ENCODE measurements at places on chromosomes 4 and X.

DNA sequence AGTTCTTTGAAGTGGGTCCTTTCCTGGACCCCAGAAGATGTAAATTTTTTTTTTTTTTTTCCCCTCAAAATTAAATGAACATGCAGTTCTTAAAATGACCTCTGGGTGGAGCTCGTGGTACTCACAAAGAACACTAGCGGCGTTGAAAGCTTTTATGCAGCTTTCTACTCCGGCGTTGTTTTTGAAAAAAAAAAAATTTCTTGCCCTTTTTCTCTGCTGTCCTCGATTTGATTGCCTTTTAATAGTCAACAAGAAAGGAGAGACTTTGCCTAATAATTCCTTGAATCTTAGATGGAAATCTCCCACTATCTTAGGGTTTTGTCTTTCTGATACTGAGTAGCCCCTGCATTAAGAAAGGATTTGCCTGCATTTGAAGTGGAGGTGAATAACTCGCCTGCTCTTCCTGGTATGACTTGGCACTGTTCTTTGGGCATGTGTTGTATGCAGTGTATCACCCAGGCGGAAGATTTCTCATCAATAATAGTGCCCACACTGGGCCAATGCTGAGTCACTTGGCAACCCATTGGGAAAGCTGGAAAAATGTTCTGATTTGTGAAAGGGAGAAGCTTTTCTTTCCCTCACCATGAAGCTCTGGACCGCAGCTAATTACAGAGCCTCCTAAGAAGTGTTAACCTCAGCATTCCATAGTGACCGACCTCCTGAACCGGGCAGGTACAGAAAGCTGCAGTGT is 104.0 kb downstream of the PHEX start:
- peak; percentile 78 for DNase-seq

DNA sequence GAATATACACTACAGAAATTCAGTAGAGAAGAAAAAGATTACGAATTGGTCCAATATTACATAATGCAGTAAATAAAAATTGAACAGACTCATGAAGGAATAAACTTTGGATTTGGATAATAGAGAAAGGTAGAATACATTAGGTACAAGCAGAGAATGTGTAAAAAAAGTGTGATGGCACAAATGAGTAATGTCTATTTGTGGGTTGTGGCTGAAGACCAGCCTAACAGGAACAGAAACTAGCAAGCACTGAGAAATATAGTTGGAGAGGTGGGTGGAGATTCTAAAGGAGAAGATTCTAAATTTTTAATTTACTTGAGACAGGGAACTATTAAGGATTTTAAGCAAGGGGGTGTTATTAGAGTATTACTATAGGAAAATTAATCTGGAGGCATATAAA is 15.2 kb upstream of the CLOCK start:
- no peak for DNase-seq

DNA sequence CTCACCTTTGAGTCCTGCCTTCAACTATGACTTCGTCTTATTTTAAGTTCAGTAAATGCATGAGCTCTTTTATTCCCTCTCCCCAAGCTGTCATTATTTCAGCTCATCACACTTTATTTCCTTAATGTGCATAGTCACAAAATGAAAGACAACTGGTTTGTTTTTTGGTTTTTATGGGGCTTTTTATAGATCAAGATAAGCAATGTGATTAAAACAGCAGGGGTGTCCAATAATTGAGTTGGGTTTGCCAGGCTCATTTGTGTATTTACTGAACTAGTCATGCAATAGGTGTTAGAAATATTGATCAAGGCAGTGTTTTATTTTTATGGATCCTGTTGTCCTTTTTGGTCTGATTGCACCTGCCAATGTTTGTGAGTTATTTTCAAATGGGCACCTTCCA is 102.2 kb downstream of the FRMPD4 start:
- DNase-seq, result no peak

- no peak for DNase-seq
Measured at GRCh38 chr4:180280726-180281297, 1962.4 kb upstream of the TENM3 start.

- DNase-seq, result no peak
Measured at GRCh38 chrX:69153060-69153730, 12.1 kb downstream of the PJA1 start.

DNA sequence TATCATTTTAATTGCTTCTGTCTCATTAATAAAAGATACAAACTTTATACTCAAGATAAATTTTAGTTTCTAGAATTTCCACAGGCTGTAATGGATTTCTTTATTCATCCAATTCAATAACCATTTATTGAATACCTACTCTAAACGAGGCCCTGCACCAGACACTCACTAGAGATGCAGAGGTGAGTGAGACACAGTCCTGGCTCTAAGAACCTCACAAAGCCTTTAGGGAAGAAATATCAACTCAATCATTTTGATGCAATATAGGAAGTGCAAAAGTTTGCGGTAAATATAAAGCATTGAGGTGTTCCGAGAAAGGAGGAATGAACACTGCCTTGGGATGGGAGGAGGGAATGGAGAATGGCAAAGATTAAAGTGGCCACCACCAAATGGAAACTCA is 81.6 kb upstream of the SH3RF1 start:
- DNase-seq, result no peak

DNA sequence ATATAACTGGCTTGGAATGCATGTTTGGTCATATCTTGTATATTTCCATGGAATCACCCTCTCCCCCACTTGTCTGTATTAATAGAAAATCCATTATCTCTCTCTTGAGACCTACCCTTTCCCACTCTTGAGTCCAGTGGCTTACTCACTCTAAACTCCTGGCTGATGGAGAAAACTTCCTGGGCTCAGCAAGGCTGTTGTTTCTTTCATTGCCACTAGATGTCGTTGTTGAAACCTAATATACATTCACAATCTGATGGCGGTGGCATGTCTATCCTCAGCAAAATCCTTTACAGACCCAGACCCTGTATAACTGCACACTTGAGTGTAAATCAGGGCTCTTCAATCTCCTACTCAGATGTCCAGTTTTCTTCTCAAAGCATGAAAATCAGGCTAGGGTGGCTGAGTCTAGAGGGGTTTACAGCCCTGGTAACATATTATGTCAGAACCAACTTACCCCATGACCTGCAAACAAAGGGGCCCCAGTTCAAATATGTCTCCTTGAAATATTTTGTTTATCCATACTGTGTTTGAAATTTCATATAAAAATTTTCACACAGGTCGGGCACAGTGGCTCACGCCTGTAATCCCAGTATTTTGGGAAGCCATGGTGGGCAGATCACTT is 70.0 kb upstream of the FAM241A start:
- DNase-seq, result peak; percentile 69

- no peak for DNase-seq
Measured at GRCh38 chr4:14431155-14432134, 570.8 kb upstream of the CPEB2 start.

DNA sequence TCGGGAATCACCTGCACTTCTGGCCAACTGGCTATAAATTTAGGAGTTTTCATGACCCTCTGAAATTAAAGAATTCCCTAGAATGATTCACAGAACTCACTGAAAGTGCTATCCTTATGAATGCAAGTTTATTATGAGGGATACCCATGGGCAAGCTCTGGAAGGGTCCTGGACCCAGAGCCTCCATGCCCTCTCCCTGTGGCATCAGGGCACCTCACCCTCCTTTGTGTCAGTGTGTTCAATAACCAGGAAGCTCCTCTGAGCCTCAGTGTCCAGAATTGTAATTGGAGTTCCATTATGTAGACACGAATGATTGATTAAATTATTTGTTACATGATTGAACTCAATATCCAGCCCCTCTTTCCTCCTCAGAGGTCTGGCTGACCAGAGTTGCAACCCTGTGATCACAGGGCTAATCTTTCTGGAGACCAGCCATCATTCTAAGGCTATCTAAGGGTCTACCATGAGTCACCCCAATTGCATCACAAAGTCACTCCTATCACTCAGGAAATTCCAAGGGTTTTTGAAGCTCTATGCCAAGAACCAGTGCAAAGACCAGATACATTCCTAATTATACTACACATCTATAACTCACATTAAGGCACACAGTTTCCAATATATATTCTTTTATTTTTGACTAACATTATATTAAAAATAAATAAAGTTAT is 8.9 kb downstream of the ANXA3 start:
- no peak for DNase-seq

GRCh38 chrX:13164611-13165010 is 120.2 kb upstream of the FAM9C start:
- DNase-seq, result no peak

DNA sequence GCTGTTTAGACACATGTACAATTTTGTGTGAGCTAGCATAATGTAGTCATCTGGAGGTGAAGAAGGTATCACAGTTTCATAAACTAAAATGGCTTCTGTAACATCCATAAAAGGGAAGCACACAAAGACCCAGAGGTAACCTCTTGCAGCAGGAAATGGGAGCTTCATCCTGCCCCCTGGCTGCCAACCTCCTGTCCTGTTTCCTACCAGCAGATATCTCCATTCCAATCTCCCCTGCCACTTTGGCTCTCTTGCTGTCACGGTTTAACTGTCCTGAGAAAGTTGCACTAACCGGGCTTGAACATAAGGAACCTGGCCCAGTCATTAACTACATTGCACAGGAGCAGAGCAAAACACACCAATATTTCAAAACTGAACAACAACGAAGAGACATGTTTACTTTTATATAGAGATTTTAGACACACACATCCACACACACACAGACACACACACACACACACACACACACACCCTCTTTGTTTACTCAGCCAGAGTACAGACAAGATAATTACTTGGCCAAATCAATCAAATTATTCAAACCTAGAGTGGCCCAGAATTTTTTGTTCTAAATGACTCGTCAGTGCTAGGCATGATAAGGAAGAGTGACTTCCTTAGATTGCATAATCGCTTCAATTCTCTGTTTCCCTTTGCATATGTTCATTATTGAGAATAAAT is 24.2 kb downstream of the MID2 start:
- DNase-seq, result no peak

- DNase-seq, result no peak
Measured at GRCh38 chrX:37722595-37722994, 37.0 kb downstream of the XK start.

DNA sequence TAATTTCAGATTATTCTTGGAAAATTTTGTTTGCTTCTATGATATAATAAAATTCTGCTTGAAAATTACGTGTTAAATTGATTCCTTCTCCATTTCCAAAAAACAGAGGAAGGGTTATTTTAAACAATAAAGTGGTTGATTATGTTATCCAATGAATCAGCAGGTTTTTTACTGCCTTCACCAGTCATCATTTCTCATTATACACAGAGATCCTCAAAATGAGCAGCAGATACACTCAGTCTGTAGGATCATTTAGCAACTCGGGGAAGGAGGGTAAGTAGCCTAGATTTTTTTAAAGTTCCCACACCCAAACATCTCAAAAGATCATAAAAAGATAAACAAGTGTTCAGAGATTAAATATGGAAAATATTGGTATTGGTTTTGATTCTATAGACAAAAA is 6.8 kb upstream of the TMEM144 start:
- no peak for DNase-seq

- no peak for DNase-seq
Measured at GRCh38 chrX:41382714-41383645, 49.0 kb downstream of the DDX3X start.

- DNase-seq, result no peak
Measured at GRCh38 chrX:127558811-127559210, 493.4 kb downstream of the ACTRT1 start.

GRCh38 chr4:123452616-123453015 is 56.0 kb downstream of the SPRY1 start:
- no peak for DNase-seq

- DNase-seq, result no peak
Measured at GRCh38 chr4:125986307-125986706, 671.6 kb downstream of the FAT4 start.

DNA sequence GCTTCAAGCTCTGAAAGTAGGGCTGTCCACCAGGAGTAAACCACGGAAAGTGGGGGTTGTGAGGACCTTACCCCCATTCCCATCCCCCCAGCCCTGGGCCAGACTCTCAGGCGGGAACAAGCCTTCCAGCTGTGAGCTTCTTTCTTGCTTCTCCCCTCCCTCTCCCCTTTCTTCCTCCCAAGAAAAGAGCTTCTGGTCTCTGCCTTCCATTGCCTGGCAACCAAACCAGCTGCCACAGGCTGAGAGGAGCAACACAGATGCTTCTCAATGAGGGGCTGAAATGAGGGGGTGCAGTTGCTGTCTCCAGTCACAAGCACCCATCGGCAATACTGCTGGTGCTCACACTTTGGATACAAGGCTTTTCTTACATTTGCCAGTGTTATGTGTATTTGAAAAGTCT is 72.5 kb downstream of the SLC16A2 start:
- no peak for DNase-seq

DNA sequence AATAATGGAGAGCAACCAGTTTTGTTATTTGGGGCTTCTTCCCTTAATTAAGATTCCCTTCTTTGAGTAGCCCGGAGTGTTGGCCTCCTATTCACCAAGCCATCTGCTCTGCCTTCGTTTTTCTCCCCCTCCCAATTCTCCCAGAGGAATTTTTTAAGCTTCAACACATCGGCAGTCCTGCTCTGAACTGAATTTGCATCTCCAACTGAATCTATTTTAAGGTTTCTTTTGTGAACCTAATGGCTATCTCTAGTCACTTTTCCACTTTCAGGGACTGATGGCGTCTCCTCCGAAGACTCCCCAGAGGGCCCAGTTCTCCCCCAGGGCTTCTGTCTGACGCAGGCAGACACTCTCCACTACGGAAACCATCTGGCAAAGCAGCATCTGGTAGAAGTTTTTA is 280.2 kb downstream of the ADGRA3 start:
- no peak for DNase-seq

DNA sequence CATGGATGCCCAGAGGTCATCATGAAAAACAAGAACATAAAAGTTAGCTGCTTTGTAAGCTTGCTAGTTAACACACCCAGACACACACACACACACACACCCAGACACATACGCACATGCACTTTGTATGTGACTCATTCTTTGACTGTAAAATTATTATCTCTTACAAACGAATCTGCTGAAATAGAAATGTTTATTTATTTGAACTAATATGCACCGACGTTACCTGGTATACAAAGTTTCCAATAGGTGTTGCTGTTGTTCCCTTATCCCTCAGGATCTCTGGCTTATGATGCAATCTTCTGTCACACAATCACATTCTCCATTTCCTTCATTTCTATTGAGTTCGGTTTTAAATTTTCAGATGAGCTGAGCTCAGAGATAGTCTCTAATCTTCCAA is 209.3 kb downstream of the PTTG2 start:
- no peak for DNase-seq

- DNase-seq, result no peak
Measured at GRCh38 chrX:53616946-53617345, 69.6 kb downstream of the HUWE1 start.

- DNase-seq, result no peak
Measured at GRCh38 chr4:75530556-75531322, 16.5 kb downstream of the THAP6 start.

DNA sequence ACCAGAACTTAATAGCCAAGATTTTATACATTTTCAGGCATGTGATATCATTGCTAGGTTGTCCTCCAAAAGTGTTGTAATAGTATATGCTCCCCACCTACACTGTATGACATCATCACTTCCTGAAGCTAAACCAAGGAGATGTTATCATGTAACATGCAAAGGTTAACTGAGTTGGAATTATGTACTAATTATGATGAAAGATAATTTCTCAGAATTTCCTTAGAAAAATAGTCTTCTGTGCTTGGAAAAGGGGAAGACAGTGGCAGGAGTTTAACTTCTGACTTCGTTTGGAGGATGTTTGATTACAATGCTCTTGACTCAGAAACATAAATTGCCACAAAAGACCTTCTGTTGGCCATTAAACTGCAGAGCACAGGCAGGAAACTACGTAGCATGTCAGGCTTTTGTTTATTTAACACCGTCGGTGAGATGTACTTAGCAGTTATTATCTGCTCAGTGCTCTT is 83.6 kb upstream of the GUCY1A1 start:
- DNase-seq, result no peak

All from T47D (cell line).